ENCODE measurements at places on chromosomes 12 and 14. TPM values are rescaled to one million over a fixed set of nuclear protein-coding genes. Genes with fewer than 3 reads are reported as not detected.

DNA sequence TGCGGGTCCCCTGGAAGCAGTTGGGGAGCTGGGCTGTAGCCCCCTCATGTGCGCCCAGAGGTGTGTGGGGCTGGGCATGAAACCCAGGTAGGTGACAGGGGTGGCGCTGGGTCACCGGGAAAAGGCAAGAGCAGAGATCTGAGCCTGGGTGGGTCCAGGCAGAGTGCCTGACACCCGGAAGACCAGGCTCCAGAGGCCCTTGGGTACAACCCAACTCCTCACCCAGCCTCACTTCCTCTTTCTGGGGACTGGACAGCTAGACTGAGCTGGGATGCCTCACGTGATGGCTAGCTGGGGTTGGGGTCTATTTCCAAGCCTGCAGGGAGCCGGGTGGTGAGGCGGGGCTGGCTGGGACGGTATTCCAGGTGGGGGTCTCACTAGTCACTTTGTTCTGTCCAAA lies 16.3 kb upstream of the CYP46A1 start:
- no peaks in the 10 kb centered on the region for H3K27me3 ChIP-seq
- H3K27ac ChIP-seq: no peak overlapping the region
- no peak overlapping the region for H3K4me3 ChIP-seq
- H3K36me3 ChIP-seq: no peaks in the 10 kb centered on the region

Gene GPR68
- total RNA-seq: 0.28 TPM

- 0 out of 2 replicates have a peak overlapping the region, but pooled peaks have one; percentile 9 for H3K27ac ChIP-seq
- DNase-seq: peak; percentile 82
- H3K4me3 ChIP-seq: no peak overlapping the region
- H3K4me1 ChIP-seq: no peaks in the 10 kb centered on the region
- no peaks in the 10 kb centered on the region for H3K27me3 ChIP-seq
These were observed 12.5 kb upstream of the MARK3 start for GRCh38 chr14:103372552-103373304.

GRCh38 chr12:113054948-113055486 lies 1.5 kb upstream of the DTX1 start:
- DNase-seq: no peak
- no peaks in the 10 kb centered on the region for H3K4me1 ChIP-seq
- H3K27me3 ChIP-seq: peaks cover 22% of the 10 kb centered on the region
- H3K27ac ChIP-seq: no peak overlapping the region
- H3K4me3 ChIP-seq: no peak overlapping the region

- H3K27me3 ChIP-seq: no peaks in the 10 kb centered on the region
- H3K4me1 ChIP-seq: no peaks in the 10 kb centered on the region
- no peaks in the 10 kb centered on the region for H3K36me3 ChIP-seq
- H3K27ac ChIP-seq: peak overlapping the region; percentile 83
- DNase-seq: no peak
- no peak overlapping the region for H3K4me3 ChIP-seq
These were observed 227.1 kb upstream of the KRR1 start for GRCh38 chr12:75738486-75738885.

GRCh38 chr12:130574402-130574801 lies 141.7 kb downstream of the RIMBP2 start:
- no peak overlapping the region for H3K27ac ChIP-seq
- no peak overlapping the region for H3K4me3 ChIP-seq
- no peaks in the 10 kb centered on the region for H3K27me3 ChIP-seq
- no peak for DNase-seq
- no peaks in the 10 kb centered on the region for H3K4me1 ChIP-seq

- H3K4me3 ChIP-seq: no peak overlapping the region
- H3K36me3 ChIP-seq: no peaks in the 10 kb centered on the region
- no peak for DNase-seq
These were observed 394.5 kb upstream of the DDHD1 start for GRCh38 chr14:53547593-53547992.

- no peaks in the 10 kb centered on the region for H3K36me3 ChIP-seq
- no peaks in the 10 kb centered on the region for H3K4me1 ChIP-seq
- DNase-seq: no peak
- no peak overlapping the region for H3K27ac ChIP-seq
- H3K4me3 ChIP-seq: no peak overlapping the region
These were observed 362.2 kb upstream of the DDHD1 start for GRCh38 chr14:53515276-53515675.

- no peaks in the 10 kb centered on the region for H3K36me3 ChIP-seq
- no peaks in the 10 kb centered on the region for H3K27me3 ChIP-seq
- H3K4me3 ChIP-seq: no peak overlapping the region
- DNase-seq: no peak
These were observed 107.9 kb upstream of the PLEKHA5 start for GRCh38 chr12:19021646-19022045.
